ENCODE measurements at places on chromosomes 13 and 19. TPM values are rescaled to one million over a fixed set of nuclear protein-coding genes. Genes with fewer than 3 reads are reported as not detected.

GRCh38 chr13:84129966-84130365 lies 247.7 kb upstream of the SLITRK1 start:
- no peak overlapping the region for H3K27ac ChIP-seq
- no peak overlapping the region for H3K4me3 ChIP-seq
- no peaks in the 10 kb centered on the region for H3K4me1 ChIP-seq
- no peaks in the 10 kb centered on the region for H3K36me3 ChIP-seq
- no peak for DNase-seq

GRCh38 chr19:35978832-35979365 lies 16.1 kb upstream of the SDHAF1 start:
- no peak for DNase-seq
- H3K4me3 ChIP-seq = no peak overlapping the region
- H3K4me1 ChIP-seq = no peaks in the 10 kb centered on the region
- H3K27me3 ChIP-seq = peaks cover 13% of the 10 kb centered on the region
- no peaks in the 10 kb centered on the region for H3K36me3 ChIP-seq

- H3K36me3 ChIP-seq = no peaks in the 10 kb centered on the region
- H3K27me3 ChIP-seq = no peaks in the 10 kb centered on the region
- H3K4me3 ChIP-seq = no peak overlapping the region
- no peaks in the 10 kb centered on the region for H3K4me1 ChIP-seq
- no peak overlapping the region for H3K27ac ChIP-seq
Observed at GRCh38 chr13:107882708-107883560, 332.4 kb downstream of the LIG4 start.

Gene ZSCAN1
- total RNA-seq = not detected
